NCI-H1092 (cell line): ENCODE measurements at places on chromosomes 7 and 10.

- DNase-seq: no peak
These were observed 21.8 kb downstream of the ZNF775 start for GRCh38 chr7:150400788-150401423.

GRCh38 chr10:96619796-96620773 is 33.3 kb upstream of the TM9SF3 start:
- DNase-seq: no peak

DNA sequence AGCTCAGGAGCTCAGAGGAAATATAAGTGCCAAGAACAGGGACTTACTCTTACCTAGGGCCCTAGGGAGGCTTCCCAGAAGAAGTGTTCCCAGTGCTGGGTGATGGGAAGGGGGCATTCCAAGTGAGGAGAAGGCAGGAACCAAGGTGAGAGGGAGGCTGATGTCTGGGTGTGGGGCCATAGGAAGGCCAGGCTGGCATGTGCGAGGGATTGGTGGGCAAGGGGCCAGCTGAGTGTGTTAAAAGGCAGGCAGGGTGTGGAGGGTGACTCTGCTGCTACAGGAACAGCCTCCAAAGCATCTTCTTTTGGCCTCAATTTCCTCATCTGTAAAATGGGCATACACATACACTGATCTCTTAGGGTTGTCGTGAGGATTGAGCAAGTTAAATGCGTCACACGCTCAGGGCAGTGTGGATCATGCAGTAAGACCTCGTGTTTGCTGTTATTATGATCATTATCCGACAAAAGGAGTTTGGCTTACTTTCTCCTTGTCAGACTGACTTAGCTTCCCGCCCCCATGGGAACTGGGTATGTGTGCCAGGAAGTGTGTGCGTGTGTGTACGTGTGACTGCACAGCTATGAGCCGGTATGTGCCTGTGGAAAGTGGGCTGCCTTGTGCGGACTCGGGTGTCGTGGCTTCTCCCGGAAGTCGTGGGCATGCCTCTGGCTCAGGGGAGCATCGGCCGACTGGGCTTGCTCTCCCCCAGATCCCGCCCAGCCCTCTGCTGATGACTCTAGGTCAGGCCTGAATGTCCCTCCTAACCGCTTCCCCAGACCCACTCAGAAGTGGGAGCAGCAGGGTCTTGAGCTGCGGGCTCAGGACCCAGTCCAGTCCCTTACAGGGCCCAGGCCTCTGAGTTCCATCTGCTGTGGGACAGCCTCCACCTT is 59.6 kb downstream of the NEURL1 start:
- no peak for DNase-seq

DNA sequence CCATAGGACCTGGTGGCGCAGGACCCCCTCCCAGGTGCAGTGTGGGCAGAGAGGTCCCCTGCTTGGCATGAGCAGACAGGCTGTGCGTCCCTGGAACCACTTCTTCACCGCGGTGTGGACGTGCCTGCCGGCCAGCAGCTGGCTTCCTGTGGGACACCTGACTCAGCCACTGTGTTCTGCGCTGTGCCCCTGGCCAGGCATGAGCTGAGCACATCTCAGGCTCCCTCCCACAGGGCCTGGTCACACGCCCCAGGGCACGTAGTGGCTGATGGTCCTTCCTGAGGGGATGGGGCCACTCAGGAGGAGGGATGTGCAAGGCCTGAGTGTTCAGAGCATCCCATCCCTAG is 3.5 kb upstream of the DEPP1 start:
- DNase-seq: no peak

GRCh38 chr7:106329408-106329807 is 44.6 kb upstream of the NAMPT start:
- no peak for DNase-seq

GRCh38 chr7:99326408-99326782 is 697 bp downstream of the ARPC1A start:
- no peak for DNase-seq

GRCh38 chr10:82685087-82685486 is 810.1 kb downstream of the NRG3 start:
- DNase-seq: no peak
